ENCODE measurements at places on chromosomes 3 and 15. TPM values are rescaled to one million over a fixed set of nuclear protein-coding genes. Genes with fewer than 3 reads are reported as not detected.

The LSAMP gene
- not detected for total RNA-seq

The CLDN11 gene
- total RNA-seq = 446 TPM

The STXBP5L gene
- not detected for total RNA-seq

The NMNAT3 gene
- total RNA-seq = 0.87 TPM

The CFAP100 gene
- not detected for total RNA-seq

The SLC6A11 gene
- not detected for total RNA-seq

The GBE1 gene
- 129 TPM for total RNA-seq

The FBXL22 gene
- total RNA-seq = not detected

The RBMS3 gene
- 26.3 TPM for total RNA-seq

The SORD gene
- 16.7 TPM for total RNA-seq

The HDC gene
- not detected for total RNA-seq

The MRPL3 gene
- 88.3 TPM for total RNA-seq

Data from mammary microvascular endothelial cell (primary cell).